ENCODE measurements at places on chromosomes 6 and 20.

GRCh38 chr6:142617158-142617557 is 315.4 kb downstream of the ADGRG6 start:
- DNase-seq = no peak

- no peak for DNase-seq
These were observed 46.8 kb upstream of the RREB1 start for GRCh38 chr6:7060769-7061516.

DNA sequence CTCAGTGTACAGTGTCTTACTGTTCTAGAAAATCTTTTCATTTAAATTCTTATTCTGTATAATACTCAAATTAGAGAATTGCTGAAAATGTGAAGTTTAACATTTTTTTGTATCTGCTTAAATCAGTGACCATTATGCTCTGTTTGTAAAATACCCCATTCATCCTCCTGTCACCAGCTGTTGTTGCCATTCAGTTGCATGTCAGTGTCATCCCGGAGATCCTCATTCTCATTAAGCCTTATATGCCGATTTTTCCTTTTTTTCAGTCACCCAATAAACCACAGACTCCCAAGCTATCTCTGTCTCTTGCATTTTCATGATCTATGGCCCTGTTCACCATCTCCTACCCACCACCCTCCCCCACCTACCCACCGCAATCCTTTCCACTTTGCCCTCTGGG is 20.4 kb downstream of the GTF2H5 start:
- DNase-seq = no peak

DNA sequence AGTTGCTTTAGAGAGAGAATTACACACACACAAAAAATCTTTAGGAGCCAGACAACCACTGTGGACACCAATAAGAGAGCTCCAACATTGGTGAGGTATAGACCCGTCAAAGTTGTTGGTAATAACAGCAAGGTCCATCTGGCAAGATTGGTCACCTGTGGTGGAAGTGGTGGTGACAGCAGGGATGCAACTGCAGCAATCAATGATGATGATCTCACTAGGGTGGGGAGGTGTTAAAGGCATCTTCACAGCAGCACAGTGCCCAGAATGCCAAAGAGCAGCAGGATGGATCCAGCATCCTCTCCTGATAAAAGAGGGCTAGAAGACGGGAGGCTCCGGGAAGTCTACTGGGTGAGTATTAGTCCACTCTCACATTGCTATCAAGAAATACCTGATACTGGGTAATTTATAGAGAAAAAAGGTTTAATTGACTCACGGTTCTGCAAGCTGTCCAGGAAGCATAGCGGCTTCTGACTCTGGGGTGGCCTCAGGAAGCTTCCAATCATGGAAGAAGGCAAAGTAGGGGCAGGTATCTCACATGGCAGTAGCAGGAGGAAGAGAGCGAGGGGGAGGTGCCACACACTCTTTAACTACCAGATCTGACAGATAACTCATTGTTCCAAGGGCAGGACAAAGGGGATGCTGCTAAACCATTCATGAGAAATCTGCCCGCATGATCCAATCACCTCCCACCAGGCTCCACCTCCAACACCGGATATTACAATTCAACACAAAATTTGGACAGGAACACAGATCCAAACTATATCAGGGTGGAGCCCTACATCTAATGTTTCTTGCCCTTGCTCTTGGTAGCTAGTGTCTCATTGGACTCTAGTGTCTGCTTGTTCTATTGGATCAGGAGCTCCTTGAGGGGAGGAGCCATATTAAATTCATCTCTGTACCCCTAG is 48.9 kb downstream of the KLHL31 start:
- DNase-seq = no peak

- DNase-seq = no peak
These were observed 381 bp upstream of the BICRAL start for GRCh38 chr6:42781546-42781795.

Data from HTR-8/SVneo (cell line).